ENCODE measurements at places on chromosomes 4 and X. TPM values are rescaled to one million over a fixed set of nuclear protein-coding genes. Genes with fewer than 3 reads are reported as not detected.

DNA sequence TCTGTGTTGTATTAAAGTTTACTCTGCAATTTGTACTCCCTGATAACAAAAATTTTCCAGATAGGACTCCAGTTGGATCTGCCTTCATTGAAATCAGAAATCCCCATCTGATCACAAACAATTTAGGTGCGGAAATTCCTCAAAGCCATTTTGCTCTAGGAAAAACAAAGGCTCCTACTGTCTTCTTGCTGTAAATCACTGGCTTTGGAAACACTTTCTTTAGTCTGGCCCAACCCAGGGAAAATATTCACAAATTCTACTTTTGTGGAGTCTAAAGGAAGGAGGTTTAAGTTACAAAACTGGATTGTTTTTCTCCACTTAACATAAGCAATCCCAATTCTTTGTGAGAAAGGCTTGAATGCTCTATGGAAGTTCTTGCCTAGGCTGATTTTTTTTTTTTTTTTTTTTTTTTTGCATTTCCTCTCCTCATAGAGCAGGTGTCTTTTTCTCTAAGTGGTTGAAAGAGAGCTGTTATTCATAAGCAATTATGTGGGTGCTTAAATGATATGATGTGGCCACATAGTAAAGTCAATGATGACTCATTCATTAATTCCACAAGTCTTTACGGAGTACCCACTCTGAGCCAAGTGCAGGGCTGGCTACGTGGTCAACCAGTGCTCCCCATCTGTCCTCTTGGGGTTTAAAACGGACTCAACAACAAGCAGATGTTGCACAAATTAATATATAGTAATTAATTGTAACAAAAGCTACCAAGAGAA, 261.4 kb downstream of the LDB2 start:
- no peak for DNase-seq

Gene CT45A2
- total RNA-seq: not detected

Gene BRS3
- not detected for total RNA-seq

Gene IL21
- not detected for total RNA-seq

Gene TET2
- 15.5 TPM for total RNA-seq

Gene SOWAHB
- total RNA-seq: not detected
